ENCODE measurements at places on chromosomes 6 and 20. TPM values are rescaled to one million over a fixed set of nuclear protein-coding genes. Genes with fewer than 3 reads are reported as not detected.

DNA sequence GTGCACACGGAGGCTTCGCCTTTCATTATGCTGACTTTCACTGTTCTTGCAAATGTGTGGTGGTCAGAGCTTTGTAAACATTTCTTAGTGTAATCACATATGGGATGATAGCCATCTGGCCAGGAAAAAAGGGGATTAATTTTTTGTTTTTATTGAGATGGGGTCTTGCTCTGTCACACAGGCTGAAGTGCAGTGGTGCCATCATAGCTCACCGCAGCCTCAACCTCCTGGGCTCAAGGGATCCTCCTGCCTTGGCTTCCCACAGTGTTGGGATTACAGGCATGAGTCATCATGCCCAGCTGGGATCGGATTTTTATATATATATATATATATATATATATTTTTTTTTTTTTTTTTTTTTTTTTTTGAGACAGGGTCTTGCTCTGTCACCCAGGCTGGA is 11.0 kb upstream of the TIAM2 start:
- no peaks in the 10 kb centered on the region for H3K36me3 ChIP-seq
- DNase-seq, result no peak
- H3K4me1 ChIP-seq, result peaks cover 9% of the 10 kb centered on the region
- H3K27ac ChIP-seq, result no peak overlapping the region

- no peak overlapping the region for H3K4me3 ChIP-seq
- H3K27me3 ChIP-seq, result no peaks in the 10 kb centered on the region
- peak overlapping the region; percentile 37 for H3K27ac ChIP-seq
- H3K36me3 ChIP-seq, result no peaks in the 10 kb centered on the region
- H3K4me1 ChIP-seq, result no peaks in the 10 kb centered on the region
- DNase-seq, result peak; percentile 48
Measured at GRCh38 chr6:120198033-120198432, 848.5 kb upstream of the MAN1A1 start.

DNA sequence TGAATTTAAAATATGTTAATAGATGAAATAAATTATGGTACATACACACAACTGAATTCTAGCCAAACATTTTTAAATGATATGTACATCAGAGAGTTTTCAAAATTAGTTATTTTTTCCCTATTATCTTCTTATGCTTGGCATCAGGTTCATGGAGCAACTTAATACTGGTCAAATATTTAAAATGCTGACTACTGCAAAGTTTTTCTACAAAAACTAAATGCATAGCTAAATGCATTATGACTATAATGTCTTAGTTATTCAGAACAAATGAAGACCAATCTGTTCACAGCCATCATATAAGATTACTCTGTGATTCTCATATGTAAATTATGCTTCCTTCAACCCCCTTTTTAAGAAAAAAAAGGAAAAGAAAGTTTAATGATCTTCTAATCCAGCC is 8.2 kb upstream of the IL17A start:
- H3K36me3 ChIP-seq, result no peaks in the 10 kb centered on the region
- no peak overlapping the region for H3K27ac ChIP-seq
- no peak overlapping the region for H3K4me3 ChIP-seq
- H3K27me3 ChIP-seq, result no peaks in the 10 kb centered on the region
- H3K4me1 ChIP-seq, result no peaks in the 10 kb centered on the region

DNA sequence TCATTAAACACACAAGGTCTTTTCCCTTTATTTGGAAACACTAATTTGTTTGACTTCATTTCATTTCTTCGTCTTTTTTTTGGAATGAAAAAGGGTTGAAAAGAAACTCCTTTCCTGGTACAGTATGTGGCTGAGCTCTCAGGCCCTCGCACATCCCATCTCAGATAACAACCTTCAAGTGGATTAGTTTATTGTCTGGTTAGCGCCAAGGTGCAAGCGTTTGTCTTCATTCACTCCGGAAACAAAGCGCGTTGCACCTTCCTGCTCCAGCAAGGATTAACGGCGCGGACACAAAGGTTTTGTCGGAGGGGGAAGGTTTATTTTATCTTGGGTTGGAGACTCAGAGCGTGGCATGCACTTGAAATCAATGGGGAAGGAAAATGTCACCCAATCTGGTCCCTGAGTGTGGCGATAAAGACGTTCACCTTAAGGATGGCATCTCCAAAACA is 5.3 kb upstream of the NKX2-2 start:
- peaks cover 11% of the 10 kb centered on the region for H3K4me1 ChIP-seq
- no peaks in the 10 kb centered on the region for H3K36me3 ChIP-seq
- H3K27me3 ChIP-seq, result peaks cover 100% of the 10 kb centered on the region
- no peak overlapping the region for H3K27ac ChIP-seq
- no peak overlapping the region for H3K4me3 ChIP-seq
- no peak for DNase-seq

GRCh38 chr6:81996414-81996813 is 243.9 kb upstream of the TENT5A start:
- no peaks in the 10 kb centered on the region for H3K27me3 ChIP-seq
- no peak overlapping the region for H3K4me3 ChIP-seq
- no peaks in the 10 kb centered on the region for H3K4me1 ChIP-seq
- no peak for DNase-seq
- peak overlapping the region; percentile 80 for H3K27ac ChIP-seq

The HLA-DQA1 gene
- not detected for total RNA-seq

GRCh38 chr6:136608991-136609390 is 58.8 kb upstream of the MAP7 start:
- no peaks in the 10 kb centered on the region for H3K4me1 ChIP-seq
- DNase-seq, result no peak

GRCh38 chr6:164144316-164144715 is 729.8 kb downstream of the QKI start:
- no peaks in the 10 kb centered on the region for H3K36me3 ChIP-seq
- no peaks in the 10 kb centered on the region for H3K27me3 ChIP-seq
- no peak for DNase-seq
- no peak overlapping the region for H3K4me3 ChIP-seq

- H3K4me3 ChIP-seq, result no peak overlapping the region
- H3K27me3 ChIP-seq, result peaks cover 11% of the 10 kb centered on the region
- no peak for DNase-seq
- no peak overlapping the region for H3K27ac ChIP-seq
Measured at GRCh38 chr20:56001890-56002289, 3.4 kb downstream of the CBLN4 start.

DNA sequence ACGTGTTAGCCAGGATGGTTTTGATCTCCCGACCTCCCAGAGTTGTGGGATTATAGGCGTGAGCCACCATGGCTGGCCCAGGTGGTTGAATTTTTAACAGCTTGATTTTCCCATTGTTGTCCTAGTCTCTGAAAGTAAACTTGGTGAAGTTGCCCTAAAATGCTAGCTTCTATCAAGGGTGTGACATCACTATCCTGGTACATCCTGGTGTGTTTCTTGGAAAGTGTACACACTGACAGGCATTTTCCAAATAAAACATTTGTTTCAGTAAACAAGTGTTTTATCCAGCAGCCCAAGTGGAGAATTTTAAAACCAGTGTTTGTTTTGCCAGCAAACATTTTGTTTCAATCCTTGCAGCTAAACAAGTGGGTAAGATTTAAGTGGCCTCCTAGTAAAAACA is 40.5 kb upstream of the RREB1 start:
- H3K27me3 ChIP-seq, result no peaks in the 10 kb centered on the region
- no peak overlapping the region for H3K4me3 ChIP-seq
- no peaks in the 10 kb centered on the region for H3K4me1 ChIP-seq
- no peaks in the 10 kb centered on the region for H3K36me3 ChIP-seq
- no peak overlapping the region for H3K27ac ChIP-seq

The C20orf141 gene
- not detected for total RNA-seq

The TMC2 gene
- not detected for total RNA-seq

DNA sequence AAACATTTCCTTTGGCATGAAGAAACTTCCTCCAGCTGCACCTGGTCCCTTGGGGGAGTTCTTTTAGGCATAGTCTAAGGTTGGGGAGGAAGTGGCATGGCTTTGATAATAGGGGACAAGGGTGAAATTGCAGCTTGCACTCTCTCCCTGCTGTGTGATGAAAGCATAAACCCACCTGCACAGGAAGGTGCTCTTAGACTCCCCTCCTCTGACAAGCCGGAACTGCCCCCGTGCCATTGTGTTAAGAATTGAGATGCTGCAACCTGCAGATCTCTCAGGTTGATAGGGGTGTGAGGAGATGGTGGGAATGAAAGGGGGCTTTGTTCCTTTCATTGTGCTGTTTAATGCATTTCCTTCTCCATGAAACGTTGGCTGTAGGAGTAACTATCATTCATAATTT is 247.7 kb upstream of the RNF24 start:
- no peak overlapping the region for H3K4me3 ChIP-seq
- no peaks in the 10 kb centered on the region for H3K36me3 ChIP-seq
- DNase-seq, result no peak
- no peak overlapping the region for H3K27ac ChIP-seq
- H3K4me1 ChIP-seq, result no peaks in the 10 kb centered on the region

The FOXS1 gene
- total RNA-seq, result 0.64 TPM

DNA sequence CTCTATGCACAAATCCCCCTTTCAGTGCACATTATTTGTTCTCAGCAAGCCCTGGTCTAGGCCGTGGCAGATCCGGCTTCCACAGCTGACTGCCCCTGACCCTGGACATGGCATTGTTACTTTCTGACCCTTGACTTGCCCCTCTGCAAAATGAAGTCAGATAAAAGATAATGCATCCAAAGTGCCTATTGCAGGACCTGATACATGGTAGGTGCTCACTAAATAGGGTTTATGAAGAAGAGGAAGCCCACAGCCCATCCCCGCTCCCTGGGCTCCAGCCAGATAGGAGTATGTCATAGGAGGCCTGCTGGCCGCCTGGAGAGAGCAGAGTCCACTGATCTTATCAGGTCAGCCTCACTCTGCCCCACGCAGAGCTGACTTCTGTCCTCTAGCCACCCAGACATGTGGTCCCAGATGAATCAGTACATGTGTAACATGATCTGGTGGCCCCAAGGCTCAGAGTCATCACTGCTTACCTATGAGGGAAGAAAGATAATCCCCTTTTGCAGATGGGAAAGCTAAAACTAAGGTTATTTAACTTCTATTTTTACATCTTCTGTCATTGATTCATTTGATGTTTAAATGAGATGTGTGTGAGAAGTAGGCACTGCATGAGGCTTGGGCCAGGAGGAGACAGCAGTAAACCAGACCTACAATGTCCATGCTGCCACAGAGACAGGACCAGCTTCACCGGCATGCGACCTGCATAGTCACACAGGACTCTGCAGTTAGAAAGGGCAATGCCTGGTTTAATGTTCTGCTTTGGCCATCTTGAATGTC is 20.4 kb downstream of the MAFB start:
- H3K4me3 ChIP-seq, result no peak overlapping the region
- H3K27ac ChIP-seq, result peak overlapping the region; percentile 61
- no peaks in the 10 kb centered on the region for H3K27me3 ChIP-seq
- DNase-seq, result peak; percentile 84
- no peaks in the 10 kb centered on the region for H3K36me3 ChIP-seq

The RBPJL gene
- total RNA-seq, result not detected

- no peaks in the 10 kb centered on the region for H3K36me3 ChIP-seq
- H3K27ac ChIP-seq, result no peak overlapping the region
- no peaks in the 10 kb centered on the region for H3K4me1 ChIP-seq
Measured at GRCh38 chr6:148134592-148134991, 208.0 kb upstream of the SASH1 start.

The FAM120B gene
- 19.5 TPM for total RNA-seq

DNA sequence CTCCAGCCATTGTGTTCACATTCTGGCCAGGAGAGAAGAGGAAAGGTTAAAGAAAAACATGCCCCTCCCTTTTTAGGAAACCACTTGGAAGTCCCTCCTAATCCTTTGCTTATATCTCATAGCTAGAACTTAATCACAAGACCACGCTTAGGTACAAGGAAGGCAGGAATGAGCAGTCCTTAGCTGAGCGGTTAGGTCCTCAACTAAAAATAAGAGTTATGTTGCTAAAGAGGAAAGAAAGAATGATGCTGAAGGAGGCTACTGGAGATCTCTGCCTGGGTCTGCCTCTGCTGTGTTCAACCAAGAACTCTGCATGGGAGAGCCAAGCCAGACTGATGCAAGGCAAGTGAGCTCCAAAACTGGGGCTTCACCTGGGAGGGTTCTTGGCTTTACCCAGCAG is 11.6 kb upstream of the ARFGEF2 start:
- no peak overlapping the region for H3K27ac ChIP-seq
- no peak overlapping the region for H3K4me3 ChIP-seq
- no peaks in the 10 kb centered on the region for H3K4me1 ChIP-seq
- H3K36me3 ChIP-seq, result no peaks in the 10 kb centered on the region
- no peaks in the 10 kb centered on the region for H3K27me3 ChIP-seq

The C6orf141 gene
- 2.9 TPM for total RNA-seq

GRCh38 chr6:45563844-45564243 is 186.1 kb upstream of the SUPT3H start:
- no peak overlapping the region for H3K4me3 ChIP-seq
- H3K4me1 ChIP-seq, result peaks cover 11% of the 10 kb centered on the region
- H3K27me3 ChIP-seq, result no peaks in the 10 kb centered on the region
- H3K36me3 ChIP-seq, result no peaks in the 10 kb centered on the region

The ULBP2 gene
- total RNA-seq, result 0.10 TPM

The ADGRF1 gene
- total RNA-seq, result 1.5 TPM
